ENCODE measurements at places on chromosomes 1 and 21.

GRCh38 chr1:110524311-110525248 is 5.6 kb upstream of the KCNA10 start:
- no peak for DNase-seq

- no peak for DNase-seq
Measured at GRCh38 chr1:174428033-174428432, 19.7 kb upstream of the GPR52 start.

DNA sequence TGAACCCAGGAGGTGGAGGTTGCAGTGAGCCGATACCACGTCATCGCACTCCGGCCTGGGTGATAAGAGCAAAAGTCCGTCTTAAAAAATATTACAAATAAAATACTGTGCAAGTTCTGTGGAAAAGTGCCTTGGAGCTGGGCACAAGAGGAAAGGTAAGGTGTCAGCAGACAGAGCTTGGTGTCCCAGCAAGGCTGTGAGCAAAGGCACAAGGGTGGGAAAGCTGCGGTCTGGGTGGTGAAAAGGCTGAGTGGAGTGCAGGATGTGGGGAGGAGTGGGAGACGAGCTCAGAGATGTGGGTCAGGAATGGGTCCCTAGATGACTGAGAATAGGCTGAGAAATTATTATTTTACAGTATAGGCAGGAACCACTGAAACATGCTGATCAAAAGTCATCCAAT is 150.6 kb downstream of the RHOU start:
- DNase-seq: no peak

- no peak for DNase-seq
Measured at GRCh38 chr1:238608144-238608543, 717.4 kb upstream of the ZP4 start.

GRCh38 chr1:233386336-233386735 is 58.8 kb downstream of the MAP3K21 start:
- DNase-seq: no peak

DNA sequence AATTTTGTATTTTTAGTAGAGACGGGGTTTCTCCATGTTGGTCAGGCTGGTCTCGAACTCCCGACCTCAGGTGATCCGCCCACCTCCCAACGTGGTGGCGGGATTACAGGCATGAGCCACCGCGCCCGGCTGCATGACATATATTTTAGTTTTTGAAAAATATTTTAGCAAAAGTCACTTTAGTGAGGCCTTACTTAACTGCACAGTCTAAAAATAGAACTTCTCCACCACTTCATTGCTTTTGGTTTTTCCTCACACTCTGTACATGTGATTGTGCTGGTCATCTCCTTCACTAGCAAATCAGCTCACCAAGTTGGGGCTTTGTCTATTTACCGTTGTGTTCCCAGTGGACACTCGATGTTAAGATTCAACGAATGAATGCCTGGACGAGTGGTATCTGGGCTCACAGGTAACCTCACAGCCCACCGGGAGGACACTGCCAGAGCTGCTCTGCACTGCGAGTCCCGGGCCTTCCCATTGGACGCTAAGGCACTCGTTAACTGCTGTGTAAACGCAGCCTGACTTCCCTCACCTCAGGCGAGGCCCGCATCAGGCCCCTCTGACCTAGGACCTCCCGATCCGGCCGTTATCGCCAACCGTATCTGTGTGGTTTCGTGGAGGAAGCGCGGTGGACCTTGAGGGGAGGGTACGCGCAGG is 14.0 kb upstream of the ZNF692 start:
- no peak for DNase-seq

DNA sequence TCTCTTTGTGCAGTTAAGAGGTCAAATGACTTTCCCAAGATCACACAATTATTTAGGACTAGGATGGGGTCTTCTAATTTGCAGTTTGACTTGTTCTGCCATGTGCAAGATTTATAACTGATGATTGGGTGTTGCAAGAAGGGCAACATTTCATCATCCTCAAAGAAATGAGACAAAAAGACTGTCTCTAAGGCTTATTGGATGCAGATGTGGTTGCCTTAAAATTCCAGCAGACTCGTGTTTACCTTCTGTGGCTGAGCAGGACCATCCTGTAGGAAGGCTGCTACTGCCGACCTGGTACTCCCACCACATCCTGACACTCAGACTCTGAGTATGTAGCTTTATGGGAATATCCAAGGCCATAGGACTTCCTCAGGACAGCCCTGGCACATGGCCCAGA is 99.9 kb upstream of the SGIP1 start:
- no peak for DNase-seq

GRCh38 chr1:176193663-176194062 is 13.4 kb downstream of the COP1 start:
- DNase-seq: no peak

DNA sequence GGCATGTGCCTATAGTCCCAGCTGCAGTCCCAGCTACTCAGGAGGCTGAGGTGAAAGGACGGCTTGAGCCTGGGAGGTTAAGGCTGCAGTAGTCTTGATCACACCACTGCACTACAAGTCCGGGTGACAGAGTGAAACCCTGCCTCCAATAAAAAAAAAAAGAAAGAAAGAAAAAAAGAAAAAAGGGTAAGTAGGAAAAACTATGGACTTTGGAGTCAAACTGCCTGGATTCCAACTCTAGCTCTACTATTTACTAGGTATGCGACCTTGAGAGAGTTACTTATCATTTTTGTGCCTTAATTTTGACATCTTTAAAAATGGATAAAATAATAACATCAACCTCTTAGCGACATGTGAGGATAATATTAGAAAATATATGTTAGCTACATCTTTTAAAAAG is 150.8 kb downstream of the SLC45A1 start:
- DNase-seq: no peak

GRCh38 chr1:55045430-55045829 is 6.1 kb downstream of the PCSK9 start:
- no peak for DNase-seq

GRCh38 chr1:117654493-117655219 is 48.8 kb downstream of the TENT5C start:
- no peak for DNase-seq

- DNase-seq: no peak
Measured at GRCh38 chr1:92585831-92586230, 99.1 kb upstream of the GFI1 start.

DNA sequence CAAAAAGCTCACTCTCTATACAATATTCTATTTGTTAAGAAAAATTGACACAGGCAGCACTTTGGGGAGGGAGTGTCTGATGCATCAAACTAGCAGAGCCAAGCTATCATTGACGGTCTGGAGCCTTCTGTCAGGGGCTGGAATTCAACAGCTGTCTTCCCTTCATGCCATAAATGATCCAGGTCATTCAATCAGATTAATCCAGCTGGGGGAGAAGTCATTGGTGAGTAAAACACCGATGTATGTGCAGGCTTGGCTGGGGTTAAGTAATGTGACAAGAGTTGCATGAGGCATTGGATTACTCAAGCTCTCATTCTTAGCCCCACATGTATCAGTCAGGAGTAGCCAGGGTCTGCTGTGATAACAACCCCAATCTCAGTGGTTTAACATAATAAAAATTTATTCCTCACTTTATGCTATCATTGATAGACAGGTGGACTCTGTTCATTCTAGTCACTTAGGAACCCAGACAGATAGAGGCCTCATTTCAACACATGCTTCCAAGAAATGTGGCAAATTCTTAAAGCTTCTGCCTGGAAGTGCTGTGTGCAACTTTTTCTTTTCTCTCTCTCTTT is 118.1 kb upstream of the GADD45A start:
- no peak for DNase-seq

DNA sequence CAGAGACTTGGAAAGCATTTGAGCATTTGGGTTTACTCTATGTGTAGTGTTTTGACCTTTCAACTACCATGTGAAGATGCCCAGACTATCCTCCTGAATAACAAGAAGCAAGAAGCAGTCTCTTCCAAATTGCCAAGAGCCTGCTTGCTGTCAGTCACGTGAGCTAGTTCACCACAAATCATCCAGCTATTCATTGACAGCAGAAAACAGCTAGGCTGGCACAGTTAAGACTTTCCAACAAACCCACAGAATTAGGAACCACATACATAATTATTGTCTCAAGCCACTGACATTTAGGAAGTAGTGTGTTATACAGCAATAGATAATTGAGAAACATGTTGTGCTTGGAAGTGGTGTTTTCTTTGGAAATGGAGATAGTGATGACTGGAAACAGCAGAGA is 1652.0 kb downstream of the NCAM2 start:
- no peak for DNase-seq

DNA sequence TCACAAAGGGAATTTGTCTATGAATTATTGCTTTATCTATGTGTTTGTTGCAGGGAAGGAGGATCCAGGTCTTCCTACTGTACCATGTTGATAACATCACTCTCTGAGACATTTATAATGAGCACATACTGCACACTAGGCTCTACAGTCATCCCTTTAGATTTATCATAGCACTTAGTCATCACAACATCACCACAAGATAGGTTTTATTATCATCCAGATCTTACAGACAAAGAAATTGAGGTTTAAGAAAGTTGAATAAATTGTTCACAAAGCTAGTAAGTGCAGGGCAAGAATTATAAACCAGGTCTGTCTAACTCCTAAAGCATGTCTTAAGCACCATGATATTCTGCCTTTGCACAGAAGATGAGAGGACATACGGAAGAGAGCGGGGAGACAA is 121.1 kb upstream of the ST6GALNAC5 start:
- DNase-seq: no peak

DNA sequence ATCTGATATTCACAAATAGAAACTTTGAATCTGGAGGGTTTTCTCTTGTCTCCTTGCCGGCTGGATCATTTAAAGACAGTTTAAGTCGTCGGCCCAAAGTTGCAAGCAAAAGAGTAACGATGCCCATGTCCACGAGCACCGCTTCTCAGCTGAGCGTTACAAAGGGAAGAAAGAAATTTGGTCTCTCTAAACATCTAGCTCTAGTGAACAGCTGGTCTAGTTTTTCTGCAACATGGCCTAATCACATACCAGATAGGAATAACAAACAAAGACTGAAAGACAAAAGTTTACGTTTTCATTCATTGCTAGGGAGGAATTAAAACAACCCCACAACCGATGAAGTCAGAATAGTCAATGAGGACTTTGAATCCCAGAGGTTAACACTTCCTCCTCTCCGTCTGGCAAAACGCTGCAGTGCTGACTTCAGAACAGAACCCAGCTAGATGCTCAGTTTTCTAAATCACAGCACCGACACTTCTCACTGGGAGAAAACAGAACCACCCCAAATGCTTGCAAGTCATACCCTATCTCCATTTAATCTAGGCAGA is 69.4 kb downstream of the NTPCR start:
- DNase-seq: no peak

GRCh38 chr1:27931759-27932158 is 3.0 kb upstream of the SMPDL3B start:
- no peak for DNase-seq

DNA sequence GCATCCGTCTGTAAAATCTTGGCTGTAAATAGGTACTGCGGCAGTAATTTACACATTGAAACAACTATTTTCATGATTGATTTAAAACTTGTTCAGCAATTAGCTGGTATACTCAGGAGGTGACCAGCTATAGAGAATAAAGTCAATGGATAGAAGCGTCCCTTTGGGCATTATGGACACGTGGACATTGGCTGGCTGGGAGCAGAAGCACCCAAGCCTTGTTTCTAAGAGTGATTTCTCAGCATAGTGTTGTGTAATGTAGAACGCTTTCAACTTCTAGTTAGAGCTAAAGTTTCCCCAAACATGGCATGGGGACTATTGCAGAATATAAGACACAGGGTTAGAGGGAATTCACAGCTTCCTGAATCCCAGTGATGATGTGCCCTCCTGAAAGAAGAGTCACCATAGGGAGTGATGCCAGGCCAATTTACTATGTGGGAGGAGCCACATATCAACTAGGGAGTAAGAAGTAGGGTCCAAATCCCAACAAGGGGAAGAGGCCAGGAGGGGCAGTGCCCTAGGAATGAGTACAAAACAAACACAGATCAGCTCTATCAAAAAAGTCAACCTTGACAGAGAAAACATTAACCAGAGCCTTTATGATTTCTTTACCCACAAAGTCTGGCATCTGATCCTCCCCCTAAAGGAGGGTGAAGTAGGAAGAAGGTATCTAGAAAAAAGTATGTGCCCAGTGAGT is 92.7 kb downstream of the SUSD4 start:
- no peak for DNase-seq

DNA sequence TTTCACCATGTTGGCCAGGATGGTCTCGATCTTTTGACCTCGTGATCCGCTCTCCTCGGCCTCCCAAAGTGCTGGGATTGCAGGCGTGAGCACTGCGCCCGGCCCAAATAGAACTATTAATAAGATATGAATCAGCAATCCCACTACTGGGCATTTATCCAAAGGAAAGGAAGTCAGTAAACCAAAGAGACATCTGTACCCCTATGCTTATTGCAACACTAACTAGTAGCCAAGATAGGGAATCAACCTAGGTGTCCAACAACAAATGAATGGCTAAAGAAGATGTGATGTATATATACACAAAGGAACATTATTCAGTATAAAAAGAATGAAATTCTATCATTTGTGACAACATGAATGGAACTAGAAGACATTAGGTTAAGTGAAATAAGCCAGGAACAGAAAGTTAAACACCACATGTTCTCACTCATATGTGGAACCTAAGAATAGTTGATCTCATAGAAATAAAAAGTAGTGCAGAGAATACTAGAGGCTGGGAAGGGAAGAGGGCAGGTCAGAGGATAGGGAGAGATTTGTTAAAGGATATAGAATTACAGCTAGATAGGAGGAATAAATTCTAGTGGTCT is 48.8 kb downstream of the XPR1 start:
- DNase-seq: no peak

GRCh38 chr1:109208836-109209463 is 4.8 kb upstream of the SARS1 start:
- DNase-seq: no peak

GRCh38 chr1:76635784-76636183 is 231.5 kb upstream of the ST6GALNAC5 start:
- no peak for DNase-seq

DNA sequence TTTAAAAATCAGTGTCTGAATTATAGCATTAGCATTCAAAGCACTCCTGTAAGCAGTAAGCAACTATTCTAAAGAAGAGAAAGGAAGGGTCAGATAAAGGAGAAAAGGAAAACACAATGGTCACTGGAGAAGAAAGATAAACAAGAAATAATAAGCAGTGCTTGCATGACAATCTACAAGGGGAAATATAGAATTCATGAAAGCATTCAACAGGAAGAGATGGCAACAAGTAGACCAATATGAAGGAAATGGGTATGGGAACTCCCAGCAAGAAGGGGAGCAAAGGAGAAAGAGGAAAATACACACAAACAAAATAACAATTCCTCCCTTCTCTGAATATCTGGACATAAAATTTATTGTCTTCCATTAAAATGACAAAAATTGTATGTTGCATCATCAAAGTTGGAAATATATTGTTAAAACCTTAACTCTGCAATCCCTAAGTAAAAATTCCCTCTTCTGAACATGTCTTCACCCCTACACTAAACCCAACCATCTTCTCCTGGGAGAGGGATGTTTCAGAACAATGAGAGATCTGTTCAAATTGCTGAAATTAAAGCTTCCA is 206.3 kb upstream of the SAMSN1 start:
- DNase-seq: no peak
